ENCODE measurements at places on chromosomes 12 and 14. TPM values are rescaled to one million over a fixed set of nuclear protein-coding genes. Genes with fewer than 3 reads are reported as not detected.

- H3K4me3 ChIP-seq = no peak overlapping the region
- peaks cover 15% of the 10 kb centered on the region for H3K36me3 ChIP-seq
- H3K27me3 ChIP-seq = no peaks in the 10 kb centered on the region
- H3K27ac ChIP-seq = peak overlapping the region; percentile 66
- H3K4me1 ChIP-seq = peaks cover 50% of the 10 kb centered on the region
These were observed 45.7 kb downstream of the CORO1C start for GRCh38 chr12:108685469-108686260.

DNA sequence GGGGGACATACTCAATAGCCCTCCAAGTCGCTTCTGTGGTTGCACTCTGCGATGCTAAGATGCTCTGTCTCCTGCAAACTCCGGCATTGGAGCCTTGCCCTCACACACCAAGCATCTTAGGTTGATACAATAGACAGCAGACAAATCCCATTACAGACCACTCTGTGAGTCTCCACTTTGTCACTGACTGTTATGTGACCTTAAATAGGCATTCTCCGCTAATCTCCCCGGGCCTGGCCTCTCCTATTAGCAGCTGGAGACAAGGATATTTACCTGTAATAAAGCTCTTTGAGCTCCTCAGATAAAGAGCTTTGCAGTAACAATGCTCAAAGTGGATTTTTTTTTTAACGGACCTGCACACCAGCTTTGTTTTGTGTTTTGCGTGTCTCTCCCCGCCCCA is 479.7 kb upstream of the TBX3 start:
- H3K4me1 ChIP-seq = no peaks in the 10 kb centered on the region
- DNase-seq = no peak
- H3K27me3 ChIP-seq = no peaks in the 10 kb centered on the region
- H3K4me3 ChIP-seq = no peak overlapping the region

- DNase-seq = peak; percentile 57
- peaks cover 23% of the 10 kb centered on the region for H3K4me1 ChIP-seq
- peak overlapping the region; percentile 89 for H3K4me3 ChIP-seq
- H3K27ac ChIP-seq = peak overlapping the region; percentile 69
These were observed 1.5 kb downstream of the CAPRIN2 start for GRCh38 chr12:30753233-30753632.

DNA sequence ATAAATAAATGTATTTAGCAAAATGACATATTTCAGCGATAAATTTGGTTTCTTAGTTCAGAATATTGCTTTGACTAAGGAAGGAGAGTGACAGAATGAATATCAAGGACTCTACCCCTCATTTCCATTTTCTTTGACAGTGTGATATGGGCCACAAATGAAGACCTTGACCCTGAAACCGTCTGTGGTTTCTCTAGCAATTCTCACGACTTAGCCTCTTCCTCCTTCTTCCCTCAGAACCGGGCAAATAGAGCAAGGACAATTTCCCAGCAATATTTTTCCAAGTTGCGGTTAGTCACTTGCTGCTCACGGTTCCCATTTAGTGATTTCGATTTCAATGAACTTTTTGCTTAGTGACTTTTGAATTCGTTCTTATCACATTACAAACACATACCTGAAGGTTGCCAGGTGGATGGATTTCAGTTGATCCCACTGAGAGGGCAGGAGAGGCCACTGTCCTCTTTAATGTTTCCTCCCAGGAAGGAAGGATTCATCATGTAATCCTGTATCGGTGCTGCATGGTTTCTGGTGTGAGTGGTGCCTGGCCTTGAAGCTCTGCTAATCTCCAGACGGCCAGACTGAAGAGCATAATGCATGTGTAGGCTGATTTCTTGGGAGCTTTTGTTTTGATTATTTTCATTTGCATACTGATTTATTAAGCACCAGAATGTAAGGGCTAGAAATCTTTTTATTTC is 77.6 kb downstream of the CHST11 start:
- H3K4me1 ChIP-seq = peaks cover 5% of the 10 kb centered on the region
- no peak for DNase-seq
- H3K27me3 ChIP-seq = no peaks in the 10 kb centered on the region
- no peak overlapping the region for H3K4me3 ChIP-seq

GRCh38 chr12:26564391-26564790 is 268.6 kb downstream of the ITPR2 start:
- no peaks in the 10 kb centered on the region for H3K27me3 ChIP-seq
- H3K4me1 ChIP-seq = peaks cover 4% of the 10 kb centered on the region
- DNase-seq = no peak
- H3K4me3 ChIP-seq = no peak overlapping the region
- H3K36me3 ChIP-seq = no peaks in the 10 kb centered on the region
- no peak overlapping the region for H3K27ac ChIP-seq

GRCh38 chr12:102962986-102963385 is 5.5 kb downstream of the ASCL1 start:
- H3K27me3 ChIP-seq = peaks cover 53% of the 10 kb centered on the region
- H3K4me1 ChIP-seq = no peaks in the 10 kb centered on the region
- H3K27ac ChIP-seq = no peak overlapping the region
- no peaks in the 10 kb centered on the region for H3K36me3 ChIP-seq
- no peak for DNase-seq

DNA sequence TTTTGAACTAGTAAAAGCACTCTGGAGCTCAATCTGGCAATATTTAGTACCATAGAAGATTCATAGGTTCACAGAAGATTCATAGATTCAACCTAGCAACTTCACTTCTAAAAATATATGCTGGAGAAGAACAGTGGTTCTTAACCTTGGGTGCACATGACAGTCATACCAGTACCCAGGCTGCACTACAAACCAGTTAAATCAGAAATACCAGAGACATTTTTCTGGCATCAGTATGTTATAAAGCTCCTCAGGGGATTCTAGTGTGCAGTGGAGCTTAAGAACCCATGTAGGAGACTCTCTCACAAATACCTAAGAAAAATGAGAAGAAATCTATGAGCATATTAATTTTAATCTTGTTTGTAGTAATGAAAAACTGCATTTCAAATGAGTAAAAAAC is 46.6 kb downstream of the CNTN1 start:
- no peaks in the 10 kb centered on the region for H3K27me3 ChIP-seq
- DNase-seq = no peak

- no peaks in the 10 kb centered on the region for H3K4me1 ChIP-seq
- peak; percentile 51 for DNase-seq
- H3K4me3 ChIP-seq = no peak overlapping the region
- no peaks in the 10 kb centered on the region for H3K36me3 ChIP-seq
These were observed 150.2 kb upstream of the C14orf180 start for GRCh38 chr14:104429291-104429861.

The KRT84 gene
- total RNA-seq = not detected
